Stimulated activated CD4-positive, alpha-beta T cell treated with anti-CD3 and anti-CD28 coated beads, Interleukin-1b, Interleukin-23, amount 100 ng/mL, for 48 hours (primary cell): ENCODE measurements at places on chromosomes 4 and X.

- DNase-seq = no peak
Measured at GRCh38 chr4:72767618-72768302, 198.7 kb upstream of the ADAMTS3 start.

DNA sequence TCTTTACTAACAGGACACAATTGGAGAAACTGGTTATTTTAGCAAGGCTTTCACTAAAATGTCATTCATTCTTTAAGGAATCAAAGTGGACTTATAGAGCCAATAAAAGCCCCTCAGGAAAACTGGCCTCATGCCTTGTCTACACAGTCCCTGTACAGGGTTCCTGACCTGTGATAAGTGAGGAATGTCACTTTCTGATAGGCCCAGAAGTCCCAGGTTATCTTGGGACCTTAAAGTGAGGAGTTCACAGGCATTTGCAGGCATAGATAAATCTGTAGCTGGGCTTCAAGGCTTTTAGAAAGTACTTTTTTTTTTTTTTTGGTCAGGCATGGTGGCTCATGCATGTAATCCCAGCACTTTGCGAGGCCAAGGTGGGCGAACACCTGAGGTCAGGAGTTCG lies 19.4 kb upstream of the STPG2 start:
- no peak for DNase-seq

- no peak for DNase-seq
Measured at GRCh38 chr4:121721700-121722099, 24.9 kb upstream of the ANXA5 start.

DNA sequence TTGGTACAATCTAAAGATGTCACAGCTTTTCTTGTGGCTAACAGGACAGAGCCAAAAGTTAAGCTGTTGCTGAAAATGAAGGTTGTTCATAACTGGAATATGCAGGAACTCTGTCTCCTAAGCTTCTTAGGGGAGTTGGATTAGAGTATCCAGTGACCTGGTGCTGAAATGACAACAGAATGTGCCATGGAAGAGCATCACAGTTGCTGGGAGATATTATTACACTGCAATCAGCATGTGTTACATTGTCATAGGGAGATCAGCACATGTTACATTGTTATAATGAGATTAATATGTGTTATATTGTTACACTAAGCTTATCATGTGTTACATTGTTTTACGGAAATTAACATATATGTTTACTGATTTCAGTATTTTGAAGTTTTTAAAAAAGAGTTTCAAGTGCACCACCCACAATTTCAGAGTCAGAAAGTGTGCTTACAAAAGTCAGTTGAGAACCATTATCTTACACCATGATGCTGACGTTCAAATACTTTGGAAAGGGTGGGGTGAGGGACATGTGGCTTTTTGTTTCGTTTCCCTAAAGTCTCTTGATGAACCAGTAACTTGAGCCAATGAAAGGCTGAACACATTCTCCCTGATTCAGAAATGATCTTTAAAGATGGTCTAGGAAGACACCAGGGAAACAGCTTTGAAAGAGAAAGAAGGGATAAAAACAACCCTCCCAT lies 113.4 kb downstream of the DRD5 start:
- DNase-seq = no peak

GRCh38 chr4:151215295-151215694 lies 61.7 kb upstream of the PRSS48 start:
- no peak for DNase-seq

DNA sequence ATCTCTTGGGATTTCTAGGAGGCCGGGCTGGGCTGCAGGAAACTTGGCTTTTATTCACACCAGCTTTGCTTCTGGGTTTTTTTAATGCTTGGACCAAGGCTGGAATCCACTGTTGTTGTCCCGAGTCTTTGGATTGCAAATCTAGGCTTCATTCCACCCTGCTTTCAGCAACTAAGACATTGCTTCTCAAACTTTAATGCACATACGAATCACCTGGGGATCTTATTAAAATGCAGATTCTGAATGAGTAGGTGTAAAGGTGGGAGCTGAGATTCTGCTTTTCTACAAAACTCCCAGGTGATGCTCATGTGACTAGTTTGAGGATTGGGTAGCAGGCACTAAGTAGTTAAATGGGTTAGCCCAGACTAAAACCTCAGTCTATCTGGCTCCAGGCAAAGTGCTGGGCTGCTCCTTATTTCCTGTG lies 39.2 kb upstream of the GPC4 start:
- no peak for DNase-seq

- DNase-seq = no peak
Measured at GRCh38 chr4:16206301-16206700, 20.0 kb downstream of the TAPT1 start.

DNA sequence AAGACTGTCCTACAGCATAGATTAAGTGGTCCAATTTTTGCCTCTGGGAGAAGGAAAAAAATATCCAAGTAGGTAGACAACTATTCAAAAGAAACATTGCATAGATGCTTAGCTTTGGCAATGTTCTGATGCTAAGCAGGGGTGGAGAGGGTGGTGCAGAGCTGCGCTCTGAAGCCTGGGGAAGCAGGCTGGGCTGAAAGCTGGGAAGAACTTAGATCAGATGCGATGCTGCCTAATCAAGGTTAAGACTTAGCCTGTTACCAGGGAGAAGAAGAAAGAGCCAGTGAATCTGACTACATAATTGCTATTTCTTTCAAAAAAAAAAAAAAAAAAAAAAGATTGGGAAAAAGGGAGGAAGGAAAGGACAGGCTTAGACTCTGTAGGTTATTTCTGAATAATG lies 89.0 kb upstream of the SCOC start:
- DNase-seq = no peak

DNA sequence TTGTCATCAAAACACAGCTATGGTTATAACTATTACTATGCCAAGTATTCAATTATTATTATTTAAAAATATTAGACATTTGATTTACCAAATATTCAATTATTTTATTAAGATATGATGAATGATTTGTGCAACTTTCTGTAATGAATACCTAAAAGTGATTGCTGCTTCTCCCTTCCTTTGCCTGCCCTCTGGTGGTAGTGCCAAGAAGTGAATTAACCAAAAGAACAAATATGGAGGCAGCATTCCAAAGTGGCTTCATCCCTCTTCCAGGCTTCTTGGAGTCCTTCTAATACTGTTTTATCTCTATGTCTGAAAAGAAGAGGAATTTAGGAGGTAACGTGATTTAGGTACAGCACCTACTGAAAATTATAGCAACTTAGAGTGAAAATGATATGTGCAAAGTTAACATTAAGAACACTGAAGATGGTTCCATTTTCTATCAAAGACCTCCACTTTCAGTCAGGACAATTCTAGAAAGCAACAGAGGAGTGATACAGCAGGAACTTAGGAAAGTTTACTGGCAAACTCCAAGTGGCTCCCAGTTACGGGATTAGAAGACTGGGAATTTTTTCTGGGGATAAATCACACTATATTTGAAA lies 43.0 kb downstream of the ENPEP start:
- DNase-seq = no peak

- no peak for DNase-seq
Measured at GRCh38 chr4:3485011-3485791, 22.1 kb downstream of the DOK7 start.

- no peak for DNase-seq
Measured at GRCh38 chr4:8290701-8290970, 21.1 kb downstream of the HTRA3 start.

DNA sequence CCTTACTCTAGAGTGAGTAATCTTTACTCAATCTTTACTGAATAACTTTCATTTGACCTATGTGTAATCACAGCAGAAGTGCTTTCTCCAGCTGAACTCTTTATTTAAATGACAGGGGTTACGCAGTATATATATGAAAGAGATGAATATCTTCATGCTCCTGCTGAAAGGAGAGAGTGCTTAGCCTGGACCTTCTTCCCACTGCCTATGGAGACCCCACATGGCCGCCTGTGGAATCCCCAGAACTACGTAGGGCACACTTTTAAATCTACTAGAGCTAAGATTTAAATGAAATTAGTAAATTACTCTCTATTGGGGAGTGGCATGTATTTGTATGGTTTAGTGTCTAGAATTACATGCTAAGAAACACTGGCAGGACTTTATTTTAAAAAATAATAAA lies 391.2 kb downstream of the ANKRD50 start:
- DNase-seq = no peak

GRCh38 chrX:105458846-105459245 lies 238.4 kb upstream of the TEX13A start:
- DNase-seq = no peak

- no peak for DNase-seq
Measured at GRCh38 chr4:27000122-27000521, 139.5 kb downstream of the STIM2 start.

GRCh38 chrX:51893931-51894696 lies 691 bp downstream of the MAGED1 start:
- no peak for DNase-seq

DNA sequence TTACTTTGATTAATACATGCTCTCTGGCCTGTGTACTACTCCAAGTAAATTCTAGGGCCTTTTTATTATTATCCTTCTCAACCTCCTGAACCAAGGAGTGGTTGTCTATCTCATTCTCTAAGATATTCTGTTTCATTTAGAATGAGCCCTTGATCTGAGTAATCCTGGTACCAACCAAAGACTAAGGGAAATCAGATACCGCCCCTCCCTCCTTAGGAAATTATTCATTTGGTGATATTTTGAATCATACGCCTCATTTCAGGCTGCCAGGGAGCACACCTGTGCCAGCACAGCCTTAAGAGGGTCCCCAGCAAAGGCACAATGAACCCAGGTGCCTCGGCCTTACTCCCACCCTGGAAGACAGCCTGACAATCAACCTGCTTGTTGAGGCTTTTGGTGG lies 73.2 kb upstream of the STARD8 start:
- DNase-seq = no peak

- DNase-seq = no peak
Measured at GRCh38 chr4:169418846-169419245, 148.1 kb upstream of the SH3RF1 start.

- DNase-seq = no peak
Measured at GRCh38 chr4:73904491-73904890, 35.3 kb downstream of the CXCL1 start.

GRCh38 chrX:22366906-22367305 lies 94.2 kb downstream of the CBLL2 start:
- DNase-seq = no peak

- no peak for DNase-seq
Measured at GRCh38 chr4:63049726-63050125, 1359.5 kb downstream of the TECRL start.

DNA sequence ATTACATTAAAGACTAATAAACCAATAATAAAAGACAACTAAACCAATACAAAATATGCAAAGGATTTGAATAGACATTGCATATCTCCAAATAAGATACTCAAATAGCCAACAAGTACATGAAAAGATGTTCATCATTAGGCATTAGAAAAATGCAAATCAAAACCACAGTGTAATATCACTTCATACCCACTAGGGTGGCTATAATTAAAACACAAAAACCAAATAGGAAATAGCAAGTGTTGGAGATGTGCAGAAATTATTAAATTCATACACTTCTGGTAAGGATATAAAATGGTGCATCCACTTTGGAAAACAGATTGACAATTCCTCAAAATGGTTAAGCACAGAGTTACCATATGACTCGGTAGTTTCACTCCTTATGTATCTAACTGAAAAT lies 860.8 kb upstream of the DIAPH2 start:
- no peak for DNase-seq

DNA sequence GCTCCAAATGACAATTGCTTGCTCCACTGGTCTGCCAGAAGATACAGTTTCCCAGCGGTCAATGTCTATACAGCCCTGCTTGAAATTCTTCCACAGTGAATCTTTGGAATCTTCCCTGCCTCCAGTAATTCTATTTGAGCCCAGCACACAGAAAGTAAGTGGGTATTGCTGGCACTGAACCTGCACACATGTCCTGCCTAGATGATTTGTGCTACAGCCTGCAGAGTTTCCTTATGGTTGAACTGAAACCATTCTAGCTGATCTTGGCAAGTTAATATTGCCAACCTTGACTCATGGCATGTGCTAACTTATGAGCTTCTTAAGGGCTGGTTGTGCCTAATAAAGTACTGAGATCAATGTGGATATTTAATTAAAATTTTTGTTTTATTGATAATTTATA lies 553.8 kb upstream of the GNPDA2 start:
- DNase-seq = no peak

- no peak for DNase-seq
Measured at GRCh38 chr4:54657551-54658251, at the start of gene KIT. Gene KIT (plus strand): TSS chr4:54657957. CDS start chr4:54658015, 58 bp downstream.

- DNase-seq = no peak
Measured at GRCh38 chr4:41454423-41454822, 83.5 kb upstream of the LIMCH1 start.

GRCh38 chrX:132207996-132208395 lies 11.3 kb downstream of the RAP2C start:
- no peak for DNase-seq

DNA sequence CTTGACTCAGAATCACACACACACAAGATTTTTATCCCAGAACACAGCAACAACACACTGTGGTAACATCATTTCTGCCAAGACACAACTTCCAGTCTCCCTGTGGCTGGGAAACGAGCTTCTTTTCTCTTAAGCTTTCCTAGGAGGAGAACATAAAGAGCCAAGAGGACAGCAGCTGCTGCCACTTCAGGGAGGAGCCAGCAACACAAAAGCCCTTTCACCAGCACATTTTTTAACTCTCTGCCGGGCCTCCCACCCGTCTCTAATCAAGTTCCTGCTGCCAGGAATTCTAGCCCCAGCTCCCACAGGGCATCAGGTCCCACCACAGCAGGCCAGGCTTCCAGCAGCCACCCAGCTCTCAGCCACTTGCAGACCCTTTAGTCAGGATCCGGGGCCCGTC lies 22.4 kb downstream of the FAT1 start:
- DNase-seq = no peak

- no peak for DNase-seq
Measured at GRCh38 chrX:119025900-119026299, 46.9 kb upstream of the CT47C1 start.

DNA sequence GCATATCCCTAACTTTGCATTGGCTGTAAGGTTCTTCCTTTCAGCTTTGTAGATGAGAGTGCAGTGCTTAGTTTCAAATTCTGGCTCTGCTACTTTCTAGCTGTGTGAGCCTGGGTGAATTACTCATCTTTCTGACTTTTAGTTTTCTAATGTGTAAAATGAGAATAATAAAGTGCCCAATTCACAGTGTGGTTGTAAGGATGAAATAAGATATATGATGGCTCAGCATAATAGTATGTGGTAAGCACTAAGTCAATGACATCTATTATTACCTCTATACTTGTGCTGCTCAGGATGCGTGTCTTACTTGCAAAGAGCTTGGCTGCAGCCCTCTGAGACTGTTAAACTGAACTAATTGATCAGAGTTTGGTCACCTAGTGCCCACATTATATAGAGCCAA lies 30.6 kb upstream of the ETNPPL start:
- DNase-seq = no peak

DNA sequence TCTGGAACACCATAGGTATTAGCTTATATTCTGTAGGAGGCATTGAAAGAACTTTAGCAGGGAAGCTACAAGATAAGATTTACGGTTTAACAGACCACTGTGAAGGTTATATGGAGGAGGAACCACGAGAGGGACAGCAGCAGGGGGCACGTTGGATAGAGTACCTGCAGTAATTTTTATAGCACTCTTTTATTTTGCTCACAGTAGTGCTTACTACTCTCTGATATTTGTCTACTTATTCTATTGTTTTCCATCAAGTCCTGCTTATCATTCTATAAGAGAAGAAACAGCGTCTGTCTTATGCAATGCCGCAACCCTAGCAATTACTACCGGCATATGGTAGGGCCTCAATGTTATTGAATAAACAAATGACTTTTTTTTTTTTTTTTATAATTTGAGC lies 122.5 kb downstream of the PCDH7 start:
- DNase-seq = no peak

GRCh38 chr4:136680271-136680670 lies 852.0 kb downstream of the PCDH18 start:
- DNase-seq = no peak
